EH (cell line): ENCODE measurements at places on chromosomes 11 and 22.

DNA sequence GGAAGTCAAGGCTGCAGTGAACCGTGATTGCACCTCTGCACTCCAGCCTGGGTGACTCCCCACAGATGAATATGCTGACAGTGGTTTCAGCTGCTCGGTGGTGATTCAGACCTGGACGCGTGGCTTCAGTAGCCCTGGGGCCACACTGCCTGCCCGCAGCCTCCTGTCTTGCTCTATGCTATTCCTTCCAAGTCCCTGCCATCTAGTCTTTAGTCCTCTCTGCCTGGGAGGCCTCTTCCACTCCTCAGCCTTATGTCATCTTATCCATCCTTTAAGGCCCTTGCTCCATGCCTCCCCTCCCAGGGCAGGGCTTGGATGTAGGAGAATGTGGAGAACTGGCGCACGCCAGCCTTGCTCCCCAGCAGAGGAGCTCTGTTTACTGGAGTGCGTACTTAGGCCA, 23.0 kb downstream of the YDJC start:
- no peak for DNase-seq

GRCh38 chr11:13666708-13667107, 1.8 kb upstream of the FAR1 start:
- no peak for DNase-seq

DNA sequence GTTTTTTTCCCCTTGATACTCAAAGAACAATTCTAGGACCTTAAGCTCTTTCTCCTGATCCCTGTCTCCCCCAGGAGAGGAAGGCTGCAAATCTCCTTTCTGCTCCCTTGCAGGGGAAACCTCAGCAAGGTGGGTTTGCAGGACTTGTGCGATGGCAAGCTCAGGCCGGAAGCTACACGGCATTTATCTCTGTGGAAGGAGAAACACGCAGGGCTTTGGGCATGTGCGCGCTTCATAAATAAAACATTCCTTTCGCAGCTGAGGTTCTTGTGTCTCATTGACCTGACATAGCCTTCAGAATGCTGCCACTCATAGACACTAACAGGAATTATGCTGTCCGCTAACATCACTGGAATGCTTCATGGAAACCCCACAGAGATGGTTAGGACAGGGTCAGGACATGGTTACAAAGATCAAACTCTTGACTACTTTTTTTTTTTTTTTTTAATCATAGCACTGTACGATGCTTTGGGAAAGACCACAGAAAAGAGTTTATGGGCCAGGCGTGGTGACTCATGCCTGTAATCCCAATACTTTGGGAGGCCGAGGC, 42.6 kb downstream of the SLN start:
- DNase-seq, result no peak

DNA sequence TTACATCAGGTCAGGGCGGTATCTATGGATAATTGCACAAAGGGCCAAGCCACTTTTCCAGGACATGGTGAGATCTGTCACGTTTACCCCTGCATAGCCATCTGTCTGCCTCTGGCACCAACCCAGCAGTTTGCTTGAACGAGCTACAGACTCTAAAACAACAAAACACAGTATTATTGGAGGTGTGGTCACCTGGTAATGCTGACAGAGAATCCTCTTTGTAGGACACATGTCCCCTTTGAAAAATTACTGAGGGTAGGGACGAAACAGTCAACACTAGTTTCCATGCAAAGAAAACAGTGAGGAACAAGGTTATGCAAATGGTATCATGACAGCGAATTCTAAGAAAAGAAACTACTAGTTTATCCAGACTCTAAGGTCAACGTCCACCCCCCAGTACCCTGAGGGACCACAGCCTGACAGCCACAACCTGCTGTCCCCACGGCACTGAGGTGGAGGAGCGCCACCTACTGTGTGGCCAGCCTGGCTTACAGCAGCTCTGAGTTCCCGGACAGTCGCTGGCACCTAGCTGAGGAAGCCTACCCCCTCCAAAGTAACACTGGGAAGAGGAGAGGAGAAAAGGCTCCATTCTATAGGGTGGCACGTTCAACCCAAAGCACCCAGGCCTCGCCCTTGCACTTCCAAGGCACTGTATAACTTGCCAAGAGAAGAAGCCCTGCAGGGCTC, 117.4 kb upstream of the BID start:
- DNase-seq, result no peak

DNA sequence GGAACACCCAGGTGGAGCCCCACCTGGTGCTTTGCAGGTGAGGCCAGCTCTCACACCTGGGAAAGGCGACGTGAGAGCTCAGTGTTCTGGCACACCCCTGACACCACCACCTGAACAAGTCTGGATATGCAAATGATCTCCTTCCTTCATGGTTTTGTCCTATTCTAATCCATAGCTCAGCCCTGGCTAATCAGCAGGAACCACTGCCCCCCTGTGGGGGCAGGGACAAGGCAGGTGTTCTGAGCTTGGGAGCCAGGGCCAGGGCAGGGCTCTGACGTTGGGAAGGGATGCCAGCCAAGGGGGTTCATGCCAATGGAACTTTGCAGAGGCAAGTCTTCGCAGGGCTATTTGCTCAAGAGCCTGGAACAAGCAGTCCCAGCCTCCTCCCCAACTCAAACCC, 144.2 kb downstream of the TRIM29 start:
- DNase-seq, result no peak

GRCh38 chr11:125281831-125282595, 117.5 kb downstream of the PKNOX2 start:
- no peak for DNase-seq
